NCI-H1092 treated with DMSO at 0.1 percent for 48 hours (cell line): ENCODE measurements at places on chromosomes 1 and 21.

GRCh38 chr1:82299656-82300055, 498.9 kb downstream of the ADGRL2 start:
- no peak for DNase-seq

DNA sequence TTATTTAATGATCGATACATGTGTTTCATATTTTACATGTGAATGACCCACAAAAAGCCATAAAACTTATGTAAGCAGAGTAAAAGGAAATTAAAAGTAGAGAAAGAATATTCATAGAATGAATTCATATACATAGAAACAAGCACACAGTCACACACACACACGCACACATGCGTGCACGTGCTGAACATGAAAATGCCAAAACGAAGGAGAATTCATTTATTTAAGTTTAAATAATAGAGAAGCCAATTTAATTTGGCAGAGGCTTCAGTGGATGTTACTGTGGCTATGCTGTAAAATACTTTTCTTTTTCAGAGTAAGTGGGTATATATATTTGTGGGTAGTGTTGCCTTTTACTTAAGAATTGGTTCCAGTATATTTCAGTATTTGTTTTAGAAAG, 145.0 kb upstream of the C21orf91 start:
- DNase-seq, result no peak

- DNase-seq, result no peak
Observed at GRCh38 chr1:14301704-14302024, 296.8 kb upstream of the KAZN start.

GRCh38 chr1:62439652-62440371, 3.0 kb downstream of the USP1 start:
- DNase-seq, result no peak

DNA sequence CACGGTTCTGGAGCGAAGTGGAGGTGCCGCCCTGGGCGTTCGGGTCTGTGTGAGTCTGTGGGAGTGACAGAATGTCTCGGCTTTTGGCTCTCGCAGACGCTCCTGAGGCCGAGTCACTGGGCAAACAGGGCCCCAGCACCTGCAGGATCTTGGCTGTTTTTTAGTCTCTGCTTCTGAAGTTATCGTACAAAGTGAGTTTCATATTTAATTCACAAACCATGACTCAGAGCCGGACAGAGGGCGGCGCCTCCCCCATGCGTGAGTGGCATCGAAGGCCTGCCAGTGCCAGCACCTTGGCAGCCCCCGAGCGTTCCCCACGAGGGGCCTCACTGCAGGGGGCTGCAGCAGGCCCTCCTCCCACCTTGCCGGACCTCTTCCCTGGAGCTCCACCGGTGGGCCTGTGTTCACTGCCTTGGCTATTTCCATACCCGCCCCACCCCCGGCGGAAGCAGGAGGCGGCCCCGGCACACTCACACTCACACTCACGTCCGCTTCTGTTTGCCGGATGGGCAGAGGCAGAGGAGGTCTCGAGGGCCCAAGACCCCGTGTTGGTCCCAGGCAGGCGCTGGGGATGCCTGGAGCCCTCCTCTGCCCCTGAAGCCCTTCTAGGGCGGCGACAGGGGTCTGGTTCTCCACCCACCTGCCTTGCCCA, 56.3 kb downstream of the MORN1 start:
- DNase-seq, result no peak

DNA sequence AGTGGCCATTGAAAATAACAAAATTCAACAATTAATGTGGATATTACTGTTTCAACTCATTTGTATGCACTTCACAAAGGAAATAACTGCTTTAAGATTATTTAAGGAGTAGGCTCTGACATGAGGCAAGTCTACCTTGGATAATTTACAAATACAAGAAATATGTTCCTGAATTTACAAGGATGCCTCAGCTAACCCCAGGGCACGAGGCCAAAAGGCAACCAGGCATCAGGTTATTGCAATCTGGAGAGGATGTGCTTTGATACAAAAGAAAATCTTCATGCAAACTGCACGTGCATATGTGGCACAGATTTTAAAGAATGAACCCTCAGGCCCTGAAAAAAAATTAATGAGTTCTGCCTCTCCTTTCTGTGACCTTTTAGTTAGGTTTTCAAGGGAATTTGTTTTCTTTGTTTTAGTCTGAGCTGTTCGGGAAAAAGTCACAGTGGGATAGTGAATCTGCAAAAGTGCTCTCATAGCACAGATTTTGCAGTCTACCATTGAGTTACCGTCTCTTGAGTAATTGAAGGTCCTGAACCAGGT, 1304.2 kb upstream of the ADGRL4 start:
- no peak for DNase-seq

- DNase-seq, result no peak
Observed at GRCh38 chr1:109365642-109366204, 32.0 kb downstream of the SORT1 start.

DNA sequence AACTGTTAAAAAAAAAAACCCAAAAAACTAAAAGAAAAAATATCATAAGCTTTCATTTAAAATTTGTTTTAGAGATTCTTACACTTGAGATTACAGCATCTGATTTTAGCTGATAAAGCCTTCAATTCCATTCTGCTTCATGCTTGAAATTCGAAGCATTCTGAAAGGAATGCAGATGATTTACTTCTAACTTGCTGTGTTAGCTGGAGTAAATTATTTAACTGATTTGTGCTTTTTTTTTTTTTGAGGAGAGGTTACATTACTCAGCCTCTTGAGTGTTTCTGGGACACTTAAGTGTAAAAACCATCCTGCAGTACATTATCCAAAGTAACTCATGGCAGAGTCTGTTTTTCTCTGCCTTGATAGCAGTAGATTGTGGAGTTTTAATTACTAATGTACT, 4.5 kb upstream of the TRIM67 start:
- no peak for DNase-seq

GRCh38 chr1:5342830-5343229, 649.4 kb downstream of the NPHP4 start:
- DNase-seq, result no peak

GRCh38 chr1:8147956-8148355, 121.8 kb upstream of the ERRFI1 start:
- DNase-seq, result no peak

DNA sequence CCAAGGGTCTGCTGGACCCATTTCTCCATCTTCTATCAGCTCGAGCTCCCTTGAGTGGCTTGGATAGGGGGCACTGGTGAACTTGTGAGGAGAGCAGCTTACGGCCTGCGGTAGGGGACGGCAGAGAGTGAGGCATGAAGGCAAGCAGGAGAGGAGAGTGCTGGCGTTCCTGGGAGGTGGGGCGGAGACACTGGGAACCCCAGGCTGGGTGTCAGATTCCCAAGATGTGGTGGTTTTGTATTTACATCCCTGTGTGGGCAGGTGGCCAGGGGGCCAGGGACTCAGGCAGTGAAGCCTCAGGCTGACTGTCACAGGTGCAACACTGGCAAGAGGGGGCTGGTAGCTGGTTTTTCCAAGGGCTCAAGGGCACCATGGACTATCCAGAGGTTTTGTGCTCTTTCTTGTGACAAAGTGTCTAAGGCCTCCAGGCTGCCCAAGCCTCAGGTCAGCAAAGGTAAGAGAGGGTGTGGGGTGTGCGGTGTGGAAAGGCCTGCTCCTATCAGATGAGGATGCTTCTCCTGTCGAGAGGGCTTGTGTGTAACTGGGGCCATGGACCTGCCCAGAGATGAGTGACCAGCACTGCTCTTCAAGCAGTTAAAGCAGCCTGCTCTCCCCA, 45.1 kb upstream of the ROR1 start:
- DNase-seq, result no peak

DNA sequence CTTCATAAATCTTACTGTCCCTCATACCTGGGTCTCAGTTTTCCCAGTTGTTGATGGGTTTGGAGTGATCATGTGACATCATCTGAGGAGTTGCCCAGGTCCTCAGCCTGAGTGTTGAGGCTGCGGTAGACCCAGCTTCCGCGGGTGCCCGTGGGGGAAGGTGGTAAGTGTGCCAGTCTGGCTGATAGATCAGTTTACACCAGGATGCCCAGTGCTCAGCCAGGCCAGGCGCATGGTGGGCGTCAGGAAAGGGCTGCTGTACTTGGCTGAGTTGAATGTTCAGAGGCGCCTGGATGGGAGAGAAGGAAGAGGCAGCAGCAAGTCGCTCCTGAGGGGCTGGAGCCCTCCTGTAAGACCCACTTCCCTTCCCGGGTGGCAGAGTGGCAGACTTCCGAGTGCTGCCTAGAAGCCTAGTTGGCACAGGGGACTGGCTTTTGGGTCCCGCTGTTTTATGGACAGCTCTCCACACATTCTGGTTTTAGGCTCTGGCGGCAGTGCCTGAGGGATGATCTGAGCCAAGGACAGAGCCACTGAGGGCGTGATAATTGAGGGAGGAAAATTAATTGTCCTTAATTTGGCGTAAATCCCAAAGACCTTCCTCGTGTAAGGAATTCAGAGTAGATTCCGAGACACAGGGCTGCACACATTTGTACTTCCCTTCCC, 35.8 kb downstream of the PTPRF start:
- DNase-seq, result no peak

GRCh38 chr1:237383791-237384190, 341.8 kb downstream of the RYR2 start:
- no peak for DNase-seq

- no peak for DNase-seq
Observed at GRCh38 chr1:165905853-165906252, 78.4 kb downstream of the UCK2 start.

GRCh38 chr1:200889571-200889970, 5.1 kb upstream of the INAVA start:
- no peak for DNase-seq

- peak; percentile 20 for DNase-seq
Observed at GRCh38 chr1:107776900-107777663, 187.9 kb downstream of the VAV3 start.

- no peak for DNase-seq
Observed at GRCh38 chr1:158071138-158071537, 77.7 kb downstream of the KIRREL1 start.

- DNase-seq, result no peak
Observed at GRCh38 chr1:8871965-8872399, 6.5 kb downstream of the ENO1 start.

DNA sequence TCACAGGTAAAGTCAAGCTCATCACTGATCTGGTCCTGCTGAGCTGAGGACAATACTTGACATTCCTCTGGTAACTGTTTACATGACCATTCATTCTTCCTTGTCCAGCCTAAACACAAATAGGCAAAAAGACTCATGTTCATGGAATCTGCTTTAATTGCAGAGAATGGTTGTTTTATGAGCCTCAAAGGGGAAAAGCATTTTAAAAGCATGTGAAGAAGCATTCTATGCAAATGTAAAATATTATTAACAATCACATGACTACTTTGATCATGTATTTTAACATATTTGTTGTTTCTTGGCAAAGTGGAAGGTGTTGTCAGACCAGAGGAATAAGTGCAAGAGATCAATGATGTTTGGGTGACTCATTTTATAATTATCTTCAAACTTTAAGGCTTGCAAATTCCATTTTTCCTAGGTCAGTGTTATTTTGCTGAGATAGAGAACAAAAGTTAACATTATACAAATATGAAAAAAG, 133.7 kb downstream of the RUNX1 start:
- no peak for DNase-seq

GRCh38 chr1:201508809-201509208, 1.9 kb upstream of the CSRP1 start:
- no peak for DNase-seq

DNA sequence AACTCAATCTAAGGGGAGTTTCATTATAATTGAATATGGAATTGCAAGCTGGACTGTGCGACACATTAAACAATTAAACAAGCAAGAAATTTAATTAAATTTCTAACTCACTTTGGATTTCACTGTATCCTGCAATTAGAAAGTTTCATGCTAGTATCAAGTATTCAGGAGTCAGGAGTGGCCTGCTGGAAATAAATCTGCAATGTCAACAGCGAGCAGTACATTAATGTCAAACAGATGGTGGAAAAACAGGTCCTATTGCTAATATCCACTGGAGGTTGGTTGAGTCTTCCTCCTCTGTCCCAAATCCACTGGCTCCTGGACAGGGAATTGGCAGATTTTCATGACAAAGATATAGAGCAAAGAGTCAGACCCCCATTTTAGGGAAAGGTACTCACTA, 237.1 kb downstream of the VAV3 start:
- no peak for DNase-seq

DNA sequence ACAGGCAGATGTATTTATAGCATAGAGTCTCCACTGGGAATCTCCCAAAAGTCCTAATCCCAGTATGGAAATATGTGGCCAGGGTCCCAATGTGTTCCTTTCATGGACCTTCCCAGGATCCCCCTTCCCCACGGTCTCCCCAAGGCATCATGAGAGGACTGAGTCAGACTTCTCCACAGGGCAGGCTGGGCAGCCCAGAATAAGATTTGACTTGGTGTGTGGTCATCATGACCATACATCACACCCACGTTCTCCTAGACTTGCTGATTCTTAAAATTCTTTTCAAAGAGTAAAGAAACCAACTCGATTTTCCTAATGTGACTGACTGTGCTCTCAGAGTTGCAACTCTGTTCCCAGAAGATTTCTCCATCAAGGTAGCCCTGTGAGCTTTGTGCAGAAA, 93.9 kb upstream of the CD34 start:
- no peak for DNase-seq

- DNase-seq, result peak; percentile 92
Observed at GRCh38 chr1:205275133-205275532, 46.4 kb downstream of the NUAK2 start.

DNA sequence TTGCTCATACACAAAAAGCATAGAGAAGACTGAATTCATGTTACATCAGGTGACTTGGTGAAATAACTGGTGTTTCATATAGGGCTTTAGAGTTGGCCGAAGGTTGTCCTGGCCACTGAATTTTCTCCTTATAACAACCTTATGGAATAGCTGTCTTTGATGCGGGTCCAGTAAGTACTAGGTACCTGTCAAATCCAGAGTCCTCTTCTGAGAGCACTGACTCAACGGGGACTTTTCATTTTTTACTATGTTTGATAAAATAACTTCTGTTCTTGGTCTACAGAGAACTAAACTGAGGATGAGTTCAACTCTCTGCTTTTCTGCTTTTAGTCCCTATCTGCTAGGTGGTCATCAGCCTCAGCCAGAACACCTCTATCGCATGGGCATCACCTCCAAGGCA, 76.1 kb upstream of the JAK1 start:
- DNase-seq, result no peak

DNA sequence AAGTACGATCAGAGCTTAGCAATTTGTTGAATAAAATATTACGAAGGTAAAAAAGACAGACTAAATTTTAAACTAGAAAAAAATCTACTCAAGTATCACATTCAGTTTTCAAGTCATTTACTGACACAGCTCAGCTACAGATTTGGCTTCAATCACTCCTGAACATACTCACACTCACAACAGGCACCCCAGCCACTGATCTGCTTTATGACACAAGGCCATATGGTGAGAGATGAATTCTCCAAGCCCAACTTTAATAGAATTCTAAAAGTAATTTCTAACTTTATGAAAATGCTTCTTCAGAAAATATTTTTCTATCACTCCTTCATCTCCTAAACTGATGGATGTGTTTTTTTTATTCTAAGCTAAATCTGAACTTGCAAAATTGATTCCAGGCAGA, 337.1 kb downstream of the HHIPL2 start:
- DNase-seq, result no peak

GRCh38 chr1:174809755-174810280, 189.9 kb upstream of the CACYBP start:
- DNase-seq, result no peak
